Large intestine (tissue), 12 donors: ENCODE measurements at places on chromosomes 5 and 9.

GRCh38 chr5:163609910-163610309 is 104.5 kb downstream of the MAT2B start:
- DNase-seq, result no peak

- DNase-seq, result no peak
These were observed 12.1 kb downstream of the MTRR start for GRCh38 chr5:7881091-7881490.

- no peak for DNase-seq
These were observed 86.1 kb downstream of the BARX1 start for GRCh38 chr9:93869088-93869487.

GRCh38 chr5:103598997-103599566 is 36.5 kb upstream of the NUDT12 start:
- DNase-seq, result no peak

- no peak for DNase-seq
These were observed 49.7 kb upstream of the FST start for GRCh38 chr5:53430618-53431252.

GRCh38 chr5:157648275-157648990 is 3.8 kb downstream of the SOX30 start:
- no peak for DNase-seq
